ENCODE measurements at places on chromosomes 7 and 10.

DNA sequence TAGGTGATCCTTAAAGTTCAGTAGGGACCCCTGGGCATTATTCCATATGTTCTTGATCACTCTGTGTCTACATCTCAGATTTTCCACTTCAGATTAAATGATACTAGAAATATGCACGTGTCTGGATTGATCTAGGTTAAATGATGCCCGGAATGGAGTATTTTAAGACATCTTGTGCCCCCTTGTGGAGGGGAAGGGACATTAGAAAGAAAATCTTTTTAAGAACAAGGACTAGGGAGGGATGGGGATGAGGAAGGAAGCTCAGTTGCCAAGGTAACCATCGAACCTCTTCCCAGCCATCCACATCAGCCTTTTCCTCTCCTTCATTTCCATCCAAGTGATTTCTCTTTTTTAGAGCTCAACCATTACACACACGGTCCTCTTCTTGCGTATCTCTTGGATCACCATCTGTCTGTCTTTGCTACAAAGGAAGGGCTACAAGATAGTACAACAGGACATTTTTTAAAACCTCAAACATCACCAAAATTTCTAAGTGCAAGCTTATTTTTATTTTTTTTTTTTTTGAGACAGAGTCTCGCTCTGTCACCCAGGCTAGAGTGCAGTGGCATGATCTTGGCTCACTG is 40.5 kb downstream of the PRSS2 start:
- DNase-seq, result peak; percentile 31

GRCh38 chr10:16182688-16183087 is 254.1 kb upstream of the PTER start:
- DNase-seq, result no peak

GRCh38 chr7:137798073-137798763 is 48.6 kb downstream of the DGKI start:
- DNase-seq, result no peak

DNA sequence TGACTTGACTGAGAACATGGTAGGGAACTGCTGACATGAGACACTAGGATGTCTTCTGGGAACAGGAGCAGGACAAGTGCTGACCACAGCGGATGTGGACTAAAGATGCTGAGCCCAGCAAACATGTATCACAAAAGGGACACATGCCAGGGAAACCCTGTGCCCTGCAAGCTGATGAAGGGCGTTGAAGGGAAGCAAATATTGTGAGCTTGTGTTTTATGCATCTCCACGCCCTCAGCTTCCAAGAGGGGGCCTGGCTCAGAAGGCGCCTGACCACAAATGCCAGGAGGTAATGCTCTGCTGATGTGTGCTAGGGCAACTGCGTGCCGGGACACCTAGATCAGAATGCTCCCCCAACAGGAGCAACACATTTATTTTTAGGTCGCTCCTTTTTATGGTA is 207.3 kb downstream of the CXCL12 start:
- DNase-seq, result no peak

DNA sequence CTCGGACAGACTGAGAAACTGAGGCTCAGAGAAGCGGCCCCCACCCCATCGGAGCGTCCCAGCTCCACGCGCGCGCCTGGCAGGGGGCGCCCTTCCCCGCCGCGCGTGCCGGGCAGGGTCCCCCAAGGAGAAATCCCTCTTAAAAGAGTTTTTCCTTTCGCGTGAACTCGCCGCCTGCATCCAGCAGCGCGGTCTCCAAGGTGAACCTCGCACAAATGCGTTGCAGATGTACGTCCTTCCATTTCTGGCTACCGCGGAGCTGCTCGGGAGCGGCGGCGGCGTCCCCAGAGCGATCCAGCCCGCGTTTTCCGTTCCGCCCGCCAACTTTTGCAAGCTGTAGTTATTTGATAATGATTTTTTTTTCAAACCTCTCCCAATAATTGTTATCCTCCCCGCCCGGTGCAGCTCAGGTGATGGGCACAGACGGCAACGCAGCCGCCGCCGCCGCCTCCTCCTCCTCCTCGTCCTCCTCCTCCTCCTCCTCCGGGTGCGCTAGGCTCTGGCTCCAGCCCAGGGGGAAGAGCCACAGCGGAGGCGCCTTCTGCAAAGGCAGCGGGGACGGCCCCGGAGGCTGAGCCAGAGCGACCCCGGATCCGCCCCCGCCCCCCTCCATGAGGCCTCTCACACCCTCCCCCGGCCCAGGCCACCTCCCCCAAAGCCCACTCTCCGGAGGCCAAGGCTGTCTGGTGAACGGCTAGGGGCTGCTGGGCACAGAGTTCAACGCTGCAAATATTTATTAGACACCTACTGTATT is 74.0 kb upstream of the CUX1 start:
- DNase-seq, result peak; percentile 15

DNA sequence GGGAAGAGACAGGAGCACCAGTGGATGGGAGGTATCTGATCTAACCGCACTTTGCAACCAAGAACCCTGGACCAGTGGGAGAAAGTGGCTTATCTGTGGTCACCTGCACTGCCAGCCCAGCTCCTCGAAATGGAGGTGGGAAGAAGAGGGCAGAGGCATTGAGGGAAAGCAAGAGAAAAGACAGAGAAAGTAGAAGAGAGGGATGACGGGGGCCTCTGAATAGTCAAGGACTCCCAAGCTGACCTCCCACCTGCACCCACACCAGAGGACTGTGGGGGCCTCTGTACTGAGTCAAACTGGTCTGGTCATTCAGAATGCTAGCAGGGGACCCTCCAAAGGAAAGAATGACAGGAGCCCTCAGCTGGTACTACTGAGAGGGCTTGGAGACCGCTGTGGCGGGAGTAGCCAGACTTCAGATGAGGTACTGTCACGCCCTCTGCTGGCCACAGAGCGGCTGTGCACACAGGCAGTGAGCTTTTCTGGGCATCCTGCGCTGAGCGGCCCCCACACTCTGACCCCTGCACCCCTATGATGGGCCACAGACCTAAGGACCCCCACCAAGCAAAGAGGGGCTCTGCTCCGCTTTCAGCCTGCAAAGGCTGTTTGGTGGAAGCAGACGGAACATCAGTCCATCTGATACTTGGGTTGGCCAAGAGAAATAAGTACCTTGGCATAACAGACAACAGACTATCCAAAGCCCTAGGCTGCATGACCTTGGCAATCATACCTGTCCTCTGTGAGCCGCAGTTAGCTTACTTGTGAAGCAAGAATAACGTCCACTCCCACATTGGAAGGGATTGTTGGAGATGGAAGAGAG is 112.9 kb downstream of the COL13A1 start:
- no peak for DNase-seq

DNA sequence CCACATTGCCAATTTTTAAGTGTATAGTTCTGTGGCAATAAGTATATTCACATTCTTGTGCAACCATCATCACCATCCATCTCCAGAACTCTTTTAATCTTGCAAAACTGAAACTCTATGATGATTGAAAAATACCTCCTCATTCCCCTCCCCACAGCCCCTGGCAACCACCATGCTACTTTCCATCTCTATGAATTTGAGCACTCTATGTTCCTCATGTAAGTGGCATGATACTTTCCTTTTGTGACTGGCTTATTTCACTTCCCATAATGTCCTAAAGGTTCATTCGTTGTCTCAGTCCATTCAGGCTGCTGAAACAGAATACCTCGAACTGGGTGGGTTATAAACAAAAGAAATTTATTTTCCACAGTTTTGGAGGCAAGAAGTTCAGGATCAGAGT is 23.4 kb upstream of the EGR2 start:
- DNase-seq, result no peak

DNA sequence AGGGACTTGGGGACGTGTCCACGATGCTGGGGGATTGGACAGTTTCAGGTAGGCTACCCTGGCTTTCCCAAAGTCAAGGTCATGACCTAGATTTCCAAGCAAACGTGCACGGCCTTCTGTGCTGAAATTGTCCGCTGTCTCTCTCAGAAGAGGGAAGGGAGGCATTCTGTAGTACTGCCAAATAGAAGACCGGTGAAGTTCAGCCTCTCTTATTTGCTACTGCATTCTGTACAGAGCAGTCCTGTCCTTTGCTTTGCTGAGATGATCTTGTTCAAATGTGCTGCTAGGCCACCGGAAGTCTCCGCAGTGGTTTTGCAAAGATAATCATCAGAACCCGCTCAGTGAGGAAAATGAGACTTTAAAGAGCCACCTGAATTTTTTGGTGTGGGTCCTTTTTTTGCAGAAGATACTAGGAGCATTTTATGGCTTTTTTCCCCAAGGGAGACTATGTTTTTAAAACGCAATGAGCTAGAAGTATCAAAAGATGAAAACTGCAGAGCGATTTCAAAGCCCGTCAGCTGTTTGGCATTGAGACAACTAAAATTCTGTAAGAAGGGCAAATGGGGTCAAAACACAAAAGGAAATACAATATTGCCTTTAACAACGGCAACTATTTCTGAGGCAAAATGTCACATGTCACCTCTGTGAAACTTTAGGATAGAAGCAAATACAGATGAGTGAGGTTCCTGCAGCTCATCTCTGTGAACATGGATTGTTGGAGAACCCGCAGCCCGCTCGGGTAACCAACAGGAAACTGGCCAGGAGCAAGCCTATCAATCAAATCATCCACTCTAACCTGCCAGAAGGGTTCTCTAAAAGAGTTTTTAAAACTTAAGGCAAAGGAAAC is 1.3 kb upstream of the NMT2 start:
- DNase-seq, result no peak

- DNase-seq, result no peak
Observed at GRCh38 chr10:52410916-52411315, 96.8 kb downstream of the DKK1 start.

Measured in LNCaP clone FGC (cell line).